Endodermal cell (in vitro differentiated cells): ENCODE measurements at places on chromosomes 7 and 10.

- H3K36me3 ChIP-seq: no peaks in the 10 kb centered on the region
- DNase-seq: peak; percentile 87
- H3K27ac ChIP-seq: no peak overlapping the region
- H3K4me1 ChIP-seq: no peaks in the 10 kb centered on the region
- H3K27me3 ChIP-seq: no peaks in the 10 kb centered on the region
- H3K4me3 ChIP-seq: no peak overlapping the region
These were observed 34.1 kb upstream of the NOBOX start for GRCh38 chr7:144437370-144438191.

DNA sequence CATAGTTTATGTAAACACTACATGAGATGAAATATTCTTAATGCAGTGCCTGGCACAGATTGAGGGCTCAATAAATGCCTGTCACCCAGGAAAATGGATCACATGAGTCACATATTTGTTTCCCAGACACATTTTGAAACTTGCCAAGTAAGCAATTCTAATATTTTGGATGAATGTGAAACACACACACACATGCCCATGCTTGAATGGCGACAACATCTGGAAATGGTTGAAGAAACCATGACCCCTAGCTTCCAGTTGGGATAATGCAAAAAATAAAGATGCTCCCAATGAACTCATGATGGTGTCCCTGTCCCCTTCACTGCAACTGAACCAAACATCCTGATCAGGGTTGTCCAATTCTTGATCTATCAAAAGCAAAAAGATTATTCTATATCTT, 797.3 kb downstream of the XPNPEP1 start:
- H3K4me3 ChIP-seq: no peak overlapping the region
- no peaks in the 10 kb centered on the region for H3K4me1 ChIP-seq
- no peaks in the 10 kb centered on the region for H3K27me3 ChIP-seq
- DNase-seq: no peak
- H3K27ac ChIP-seq: no peak overlapping the region
- no peaks in the 10 kb centered on the region for H3K36me3 ChIP-seq

DNA sequence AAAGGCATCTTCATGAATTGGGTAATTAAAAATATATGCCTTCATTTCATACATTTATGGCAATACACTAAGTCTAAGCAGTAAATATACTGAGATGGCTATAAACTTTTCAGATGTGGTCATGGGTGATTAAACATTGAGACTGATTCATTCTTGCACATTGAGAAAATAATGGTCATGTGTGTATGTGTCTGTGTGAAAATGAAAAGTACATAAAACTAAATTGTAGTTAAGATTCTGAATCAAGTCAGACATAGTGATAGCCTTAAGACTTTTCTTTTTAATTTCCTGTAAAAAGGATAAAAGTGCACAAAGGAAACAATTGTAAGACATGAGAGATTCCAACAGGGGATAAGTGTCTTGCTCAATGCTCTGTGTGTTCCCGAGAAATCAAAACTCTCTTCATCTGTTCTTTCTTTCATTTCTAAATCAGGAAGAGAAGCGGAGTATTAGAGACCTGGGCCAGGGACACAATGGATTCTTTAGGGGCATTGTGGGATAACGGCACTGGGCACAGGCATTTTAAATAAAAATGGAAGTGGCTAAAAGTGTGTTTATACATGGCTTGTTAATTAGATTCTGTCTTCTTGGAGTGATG, 69.8 kb upstream of the AGR3 start:
- H3K4me3 ChIP-seq: no peak overlapping the region
- DNase-seq: no peak
- no peak overlapping the region for H3K27ac ChIP-seq
- no peaks in the 10 kb centered on the region for H3K27me3 ChIP-seq

DNA sequence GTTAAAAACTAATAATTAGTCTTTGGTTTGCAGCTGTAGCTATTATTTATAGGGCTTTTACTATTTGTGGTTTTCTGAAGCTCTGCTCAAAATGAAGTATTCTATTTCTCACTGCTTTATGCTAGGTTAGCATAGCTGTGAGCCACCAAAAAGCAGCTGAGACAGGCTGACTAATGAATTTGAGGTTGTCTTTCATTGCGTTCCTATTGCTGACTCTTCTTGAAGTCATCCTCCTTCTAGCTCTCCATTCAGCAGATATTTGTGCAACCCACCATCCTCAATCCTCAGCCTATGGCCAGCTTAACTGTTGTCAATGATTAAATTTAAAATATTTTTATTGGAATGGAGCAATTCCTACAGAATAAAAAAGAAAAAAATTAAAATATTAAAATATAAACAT, 2.1 kb upstream of the RALA start:
- DNase-seq: no peak
- peaks cover 6% of the 10 kb centered on the region for H3K4me1 ChIP-seq
- no peaks in the 10 kb centered on the region for H3K36me3 ChIP-seq
- no peaks in the 10 kb centered on the region for H3K27me3 ChIP-seq

DNA sequence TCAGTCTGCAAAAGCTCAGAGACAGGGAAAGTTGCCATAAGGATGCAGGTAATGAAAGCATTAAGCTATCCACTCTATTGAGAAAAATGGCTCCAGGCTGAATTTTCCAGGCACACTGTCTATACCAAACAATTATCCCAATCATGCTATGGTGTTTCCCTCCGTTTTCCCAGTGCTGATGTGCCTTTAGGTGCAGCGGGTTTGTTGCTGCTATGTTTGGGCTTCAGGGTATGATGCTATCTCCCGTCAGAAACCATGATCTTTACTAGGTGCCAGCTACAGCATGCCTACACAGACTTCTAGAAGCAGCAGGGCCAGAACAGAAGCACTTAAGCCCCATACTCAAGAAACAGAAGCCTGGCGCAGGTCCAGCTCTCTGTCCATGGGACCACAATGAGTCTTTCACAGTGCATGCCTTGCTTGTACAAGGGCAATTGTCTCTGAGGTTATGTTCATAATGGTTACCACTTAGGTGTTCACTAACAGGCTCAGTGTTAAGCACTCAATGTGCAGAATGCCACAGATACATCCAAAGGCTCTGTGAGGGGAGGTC, 19.4 kb downstream of the STEAP1B start:
- no peak overlapping the region for H3K4me3 ChIP-seq
- no peaks in the 10 kb centered on the region for H3K27me3 ChIP-seq
- peaks cover 16% of the 10 kb centered on the region for H3K4me1 ChIP-seq

GRCh38 chr10:13613519-13613918, 26.8 kb downstream of the PRPF18 start:
- H3K4me1 ChIP-seq: peaks cover 8% of the 10 kb centered on the region
- H3K36me3 ChIP-seq: peaks cover 58% of the 10 kb centered on the region
- DNase-seq: no peak
- no peaks in the 10 kb centered on the region for H3K27me3 ChIP-seq

- no peaks in the 10 kb centered on the region for H3K27me3 ChIP-seq
- no peaks in the 10 kb centered on the region for H3K4me1 ChIP-seq
- H3K36me3 ChIP-seq: no peaks in the 10 kb centered on the region
- H3K27ac ChIP-seq: peak overlapping the region; percentile 57
These were observed 127.4 kb upstream of the FAM20C start for GRCh38 chr7:64916-65341.

DNA sequence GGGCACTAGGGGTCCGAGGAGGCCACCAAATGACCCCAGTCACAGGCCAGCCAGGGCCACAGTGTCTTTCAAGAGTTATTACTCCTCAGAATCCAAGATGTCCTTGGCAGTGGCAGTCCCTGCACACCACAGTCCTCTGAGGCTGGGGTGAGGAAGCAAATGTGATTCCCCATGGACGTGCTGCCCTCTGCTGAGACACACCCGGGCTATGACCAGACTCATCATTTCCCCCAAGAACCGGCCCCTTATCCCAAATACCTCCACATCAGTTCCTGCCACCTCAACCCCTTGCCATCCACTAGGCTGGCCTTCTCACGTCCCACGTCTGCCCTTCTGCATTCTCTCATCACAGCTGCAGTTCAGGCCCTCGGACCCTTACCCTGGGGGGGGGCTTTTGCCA, 5.0 kb downstream of the PRKAG2 start:
- peaks cover 20% of the 10 kb centered on the region for H3K27me3 ChIP-seq
- DNase-seq: no peak
- H3K4me3 ChIP-seq: no peak overlapping the region
- no peaks in the 10 kb centered on the region for H3K36me3 ChIP-seq
- H3K4me1 ChIP-seq: no peaks in the 10 kb centered on the region
- no peak overlapping the region for H3K27ac ChIP-seq

DNA sequence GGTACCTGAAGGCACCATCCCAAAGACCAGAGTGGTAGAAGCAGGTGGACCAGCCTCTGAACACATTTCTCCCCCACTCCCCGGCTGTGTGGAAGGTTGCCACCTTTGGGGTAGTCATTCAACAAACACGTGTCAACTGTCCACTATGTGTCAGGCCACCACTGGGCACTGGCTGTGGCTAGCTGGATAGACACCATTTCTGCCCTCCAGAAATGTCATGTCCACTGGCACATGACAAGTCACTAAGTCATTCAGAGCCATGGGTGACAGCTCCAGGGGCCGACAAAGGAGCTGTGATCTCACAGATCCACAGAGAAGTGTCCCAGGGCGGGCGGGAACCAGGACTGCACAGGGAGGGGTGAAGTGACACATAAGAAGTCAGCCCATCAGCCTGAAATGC, 99.6 kb downstream of the EGFR start:
- no peak overlapping the region for H3K27ac ChIP-seq
- no peak for DNase-seq
- H3K4me1 ChIP-seq: no peaks in the 10 kb centered on the region
- no peaks in the 10 kb centered on the region for H3K36me3 ChIP-seq
- no peak overlapping the region for H3K4me3 ChIP-seq

GRCh38 chr10:104450490-104450889, 96.9 kb downstream of the CFAP58 start:
- no peak for DNase-seq
- H3K36me3 ChIP-seq: no peaks in the 10 kb centered on the region
- no peaks in the 10 kb centered on the region for H3K27me3 ChIP-seq
- no peak overlapping the region for H3K4me3 ChIP-seq

GRCh38 chr7:50621973-50622490, 56.8 kb upstream of the DDC start:
- H3K36me3 ChIP-seq: peaks cover 69% of the 10 kb centered on the region
- H3K27ac ChIP-seq: no peak overlapping the region
- no peaks in the 10 kb centered on the region for H3K27me3 ChIP-seq
- no peak for DNase-seq
- no peak overlapping the region for H3K4me3 ChIP-seq

DNA sequence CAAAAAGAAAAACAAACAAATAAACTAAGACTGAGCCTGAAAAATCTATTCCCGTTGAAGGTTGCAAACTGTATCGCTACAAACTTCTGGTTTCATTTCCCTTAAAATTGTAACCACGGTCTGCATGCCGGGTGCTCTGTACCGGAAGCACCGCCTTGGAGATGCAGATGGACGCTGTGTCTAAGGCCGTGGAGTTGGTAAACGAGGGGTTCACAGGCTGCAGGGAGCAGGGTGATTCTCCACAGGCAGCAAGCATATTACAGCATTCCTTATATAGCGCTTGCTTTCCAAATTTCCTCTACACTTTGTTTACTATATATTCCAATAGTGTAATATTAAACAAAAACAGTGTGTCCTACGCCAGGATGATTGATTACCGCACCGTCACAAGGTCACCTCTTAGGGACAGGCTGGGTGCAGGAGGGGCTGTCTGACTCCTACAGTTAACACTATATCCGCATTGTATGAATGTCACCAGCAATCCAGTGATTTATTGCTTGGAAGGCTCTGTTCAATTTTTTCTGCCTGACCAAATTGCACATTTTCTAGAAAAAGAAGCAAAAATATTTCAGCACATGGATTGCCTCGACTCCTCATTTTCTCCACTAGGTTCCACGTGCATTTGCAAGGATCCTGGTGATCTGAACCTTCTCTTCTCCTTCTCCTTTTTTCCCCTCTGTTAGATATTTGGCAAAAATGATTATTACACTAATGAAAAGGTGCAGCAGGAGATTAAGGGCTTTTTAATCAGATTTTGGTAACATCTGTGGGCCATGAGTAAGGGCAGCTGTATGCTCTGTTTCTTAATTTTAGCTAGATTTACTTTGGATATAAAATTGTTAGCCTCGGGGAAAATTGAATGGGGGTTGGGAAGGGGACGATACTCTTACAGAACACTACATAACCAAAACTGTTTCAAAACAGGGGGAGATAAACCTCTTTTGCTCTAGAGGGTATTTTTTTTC, 325.8 kb upstream of the MGMT start:
- H3K27ac ChIP-seq: peak overlapping the region; percentile 80
- no peaks in the 10 kb centered on the region for H3K4me1 ChIP-seq
- no peaks in the 10 kb centered on the region for H3K27me3 ChIP-seq
- H3K36me3 ChIP-seq: no peaks in the 10 kb centered on the region

DNA sequence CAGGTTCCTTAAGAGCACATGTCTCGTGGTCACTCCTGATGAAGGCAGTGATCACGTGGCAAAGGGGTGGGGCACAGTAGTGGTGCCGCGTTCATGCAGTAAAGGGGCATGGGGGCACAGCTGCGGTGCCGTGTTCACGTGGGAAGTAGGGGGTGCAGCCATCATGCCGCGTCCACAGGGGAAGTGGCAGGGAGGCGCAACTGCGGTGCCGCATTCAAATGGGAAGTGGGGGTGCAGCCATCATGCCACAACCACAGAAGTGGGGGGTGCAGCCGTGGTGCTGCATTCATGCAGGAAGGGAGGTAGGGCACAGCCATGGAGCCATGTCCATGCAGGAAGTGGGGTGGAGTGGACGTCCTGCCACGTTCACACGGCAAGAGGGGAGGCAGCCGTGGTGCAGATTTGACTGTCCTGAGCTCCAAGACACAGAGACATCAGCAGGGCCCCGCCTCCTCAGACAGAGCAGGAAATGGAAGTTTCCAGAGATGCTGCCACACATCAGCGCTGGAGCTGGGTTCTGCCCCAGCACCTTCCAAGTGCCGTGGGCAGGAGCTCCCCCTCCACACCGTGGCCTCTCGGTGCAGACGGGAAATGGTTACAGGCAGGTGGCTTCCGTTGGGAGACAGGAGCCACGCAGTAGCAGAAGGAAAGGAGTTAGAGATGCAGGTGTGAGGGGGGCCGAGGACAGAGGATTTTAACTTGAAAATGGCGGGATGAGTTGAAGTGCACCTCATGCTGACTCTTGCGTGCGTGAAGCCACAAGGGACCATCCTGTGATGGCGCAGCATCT, 95.0 kb upstream of the DDC start:
- H3K4me3 ChIP-seq: no peak overlapping the region
- peaks cover 84% of the 10 kb centered on the region for H3K36me3 ChIP-seq
- no peak overlapping the region for H3K27ac ChIP-seq
- DNase-seq: peak; percentile 34

- H3K4me3 ChIP-seq: no peak overlapping the region
- H3K36me3 ChIP-seq: no peaks in the 10 kb centered on the region
- no peak for DNase-seq
- H3K27me3 ChIP-seq: no peaks in the 10 kb centered on the region
- H3K27ac ChIP-seq: no peak overlapping the region
These were observed 106.8 kb downstream of the ANK3 start for GRCh38 chr10:60282771-60283353.

GRCh38 chr7:27619492-27619891, 43.2 kb downstream of the HIBADH start:
- H3K4me3 ChIP-seq: peak overlapping the region; percentile 66
- peaks cover 25% of the 10 kb centered on the region for H3K36me3 ChIP-seq
- DNase-seq: no peak
- H3K27ac ChIP-seq: no peak overlapping the region
- H3K27me3 ChIP-seq: no peaks in the 10 kb centered on the region
